ENCODE measurements at places on chromosomes 12 and 14. TPM values are rescaled to one million over a fixed set of nuclear protein-coding genes. Genes with fewer than 3 reads are reported as not detected.
A peak's percentile ranks its signal among the peaks of the same experiment; 100 is the strongest.

DNA sequence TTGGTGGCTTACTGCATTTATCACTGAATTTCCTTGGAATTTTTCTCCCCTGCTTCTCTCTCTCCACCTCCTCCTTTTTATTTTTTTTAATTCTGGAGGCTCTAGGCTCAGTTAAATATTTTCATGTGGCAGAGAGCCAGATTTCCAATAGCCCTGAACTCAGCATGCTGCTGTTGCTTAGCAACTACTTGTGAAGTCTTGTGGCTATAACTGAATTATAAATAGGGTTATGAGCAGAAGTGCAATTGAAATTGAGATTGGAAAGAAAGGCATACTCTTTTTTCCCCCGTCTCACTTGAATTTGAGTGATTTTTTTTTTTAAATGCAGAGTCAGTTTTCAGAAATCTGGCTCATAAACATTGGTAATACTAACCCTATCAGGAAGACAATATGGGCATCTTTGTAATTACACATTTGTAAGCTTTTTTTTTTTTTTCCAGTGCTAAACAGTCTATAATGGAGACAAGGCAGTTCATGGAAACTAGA is 38.3 kb downstream of the ATF7IP start:
- DNase-seq: peak; percentile 75

Gene AQP6
- 0.05 TPM for total RNA-seq

DNA sequence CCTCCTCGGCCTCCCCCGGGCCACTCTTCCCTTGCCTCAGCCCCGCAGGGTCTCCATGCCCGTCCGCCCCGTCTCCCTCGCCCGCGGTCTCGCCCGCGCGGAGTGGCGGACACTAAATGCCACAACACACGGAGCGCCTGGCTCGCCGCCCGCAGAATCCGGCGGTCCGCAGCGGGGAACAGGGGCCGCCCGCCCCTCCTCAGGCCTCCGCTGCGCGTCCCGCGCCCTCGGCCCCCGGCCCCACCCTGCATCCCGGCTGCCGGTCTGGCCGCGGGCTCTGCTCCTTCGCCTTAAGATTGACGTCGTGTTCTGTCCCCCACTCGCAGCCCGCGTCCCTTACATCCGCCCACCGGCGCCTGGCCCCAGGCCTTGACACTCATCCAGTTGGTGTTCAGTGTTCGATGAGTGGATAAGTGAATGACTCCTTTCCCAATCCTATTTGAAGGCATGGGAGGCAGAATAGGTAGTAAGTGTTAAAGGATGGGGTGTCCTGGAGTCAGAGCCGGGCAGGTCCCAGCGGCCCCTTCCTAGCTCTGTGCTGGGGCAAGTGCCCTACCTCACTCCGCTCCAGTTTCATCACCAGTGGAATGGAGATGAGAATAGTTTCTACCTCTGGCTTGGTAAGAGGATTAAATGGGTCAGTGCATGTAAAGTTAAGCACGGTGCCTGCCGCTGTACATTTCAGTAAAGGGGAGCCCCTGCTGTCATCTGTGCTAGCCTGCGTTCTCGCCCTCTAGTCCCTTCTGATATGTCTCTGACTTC is 622 bp downstream of the TECPR2 start:
- DNase-seq: peak; percentile 46

Gene GLIPR1
- total RNA-seq: 5.4 TPM

- DNase-seq: peak; percentile 20
These were observed 79.2 kb upstream of the RTL1 start for GRCh38 chr14:100982762-100983161.

DNA sequence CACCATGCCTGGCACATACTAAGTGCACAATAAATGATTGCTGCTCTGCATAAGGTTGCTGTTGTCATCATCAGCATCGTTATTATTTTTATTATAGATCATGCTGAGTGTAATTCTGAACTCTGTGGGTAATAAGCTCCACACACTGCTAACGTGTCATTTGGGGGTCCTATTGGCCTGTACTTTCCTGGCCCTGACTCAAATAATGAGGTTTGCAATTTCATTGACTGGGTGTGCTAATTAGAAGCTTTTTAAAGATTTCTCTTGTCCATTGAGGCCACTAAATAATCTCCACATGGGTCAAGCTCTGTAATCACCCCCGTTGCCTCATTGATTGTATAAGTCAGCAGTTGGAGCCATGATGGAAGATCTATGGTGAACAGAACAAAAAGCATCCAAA is 320.8 kb upstream of the TMPO start:
- DNase-seq: no peak

GRCh38 chr12:96170328-96170727 is 23.8 kb upstream of the ELK3 start:
- no peak for DNase-seq

GRCh38 chr12:2160043-2160442 is 107.3 kb downstream of the CACNA1C start:
- no peak for DNase-seq

- DNase-seq: no peak
These were observed 513.3 kb upstream of the CCDC196 start for GRCh38 chr14:65972891-65973290.

GRCh38 chr14:69675877-69676416 is 64.6 kb downstream of the SUSD6 start:
- DNase-seq: no peak

DNA sequence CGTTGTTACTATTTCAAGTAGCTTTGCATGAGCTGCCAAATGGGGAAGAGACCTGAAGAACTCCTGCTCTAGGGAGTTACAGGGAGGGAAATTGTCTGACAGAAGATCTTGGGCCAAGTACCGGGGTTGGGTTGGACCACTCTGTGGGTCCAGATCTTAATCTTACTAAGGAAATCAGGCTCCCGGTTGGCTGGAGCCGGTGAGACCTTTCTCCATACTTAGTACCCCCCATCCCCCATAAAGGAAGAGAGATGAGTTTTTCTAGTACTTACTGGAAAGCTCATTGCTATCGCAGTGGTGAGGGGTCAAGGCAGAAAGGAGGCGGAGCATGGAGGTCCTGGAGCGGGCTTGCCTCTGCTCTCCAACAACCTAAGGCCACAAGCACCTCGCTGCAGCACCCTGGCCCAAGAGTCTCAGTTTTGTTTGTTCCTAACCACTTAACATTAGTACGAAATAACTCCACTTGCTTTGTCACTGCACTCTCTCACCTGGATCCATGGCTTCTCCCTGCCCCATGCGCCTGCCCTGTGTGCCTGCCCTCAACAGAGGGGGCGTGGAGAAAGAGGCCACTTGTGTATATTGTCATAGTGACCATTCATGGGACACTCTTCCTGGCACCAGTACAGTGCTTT is 6.8 kb upstream of the UNC119B start:
- DNase-seq: no peak

DNA sequence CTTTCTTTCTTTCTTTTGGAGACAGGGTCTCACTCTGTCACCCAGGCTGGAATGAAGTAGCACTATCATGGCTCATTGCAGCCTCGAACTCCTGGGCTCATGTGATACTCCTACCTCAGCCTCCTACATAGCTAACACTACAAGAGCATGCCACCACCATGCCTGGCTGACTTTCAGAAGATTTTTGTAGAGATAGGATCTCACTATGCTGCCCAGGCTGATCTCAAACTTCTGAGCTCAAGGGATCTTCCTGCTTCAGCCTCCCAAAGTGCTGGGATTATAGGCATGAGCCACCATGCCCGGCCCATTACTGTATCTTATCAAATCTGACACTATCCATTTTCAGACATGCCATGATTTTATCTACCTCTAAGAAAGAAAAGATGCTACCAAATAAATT is 31.6 kb downstream of the NDUFA12 start:
- DNase-seq: no peak

- no peak for DNase-seq
These were observed 1277.3 kb downstream of the SLC16A7 start for GRCh38 chr12:60872850-60873713.
